ENCODE measurements at places on chromosomes 3 and 15.

DNA sequence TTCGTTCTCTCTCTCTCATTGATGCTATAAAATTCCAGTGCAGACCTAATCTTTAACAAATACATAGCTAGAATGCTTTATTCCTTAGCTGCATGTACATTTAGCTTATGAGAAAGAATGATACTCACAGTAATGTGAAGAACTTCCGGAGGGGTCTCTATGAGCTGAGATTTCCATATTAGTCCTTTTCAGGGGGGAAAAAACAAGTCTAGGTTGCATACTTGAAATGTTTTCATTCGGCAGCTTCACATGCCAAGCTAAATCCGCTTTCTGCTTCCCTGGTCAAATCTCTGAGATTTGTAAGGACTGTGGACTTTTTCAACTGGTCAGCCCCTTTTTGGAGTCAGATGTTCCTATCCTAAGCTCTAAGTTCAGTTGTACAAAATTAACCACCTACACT lies 111.5 kb upstream of the COL8A1 start:
- no peak for DNase-seq

GRCh38 chr3:66093981-66094380 lies 55.3 kb upstream of the MAGI1 start:
- DNase-seq = no peak

GRCh38 chr15:48891232-48891765 lies 13.4 kb downstream of the EID1 start:
- DNase-seq = no peak

DNA sequence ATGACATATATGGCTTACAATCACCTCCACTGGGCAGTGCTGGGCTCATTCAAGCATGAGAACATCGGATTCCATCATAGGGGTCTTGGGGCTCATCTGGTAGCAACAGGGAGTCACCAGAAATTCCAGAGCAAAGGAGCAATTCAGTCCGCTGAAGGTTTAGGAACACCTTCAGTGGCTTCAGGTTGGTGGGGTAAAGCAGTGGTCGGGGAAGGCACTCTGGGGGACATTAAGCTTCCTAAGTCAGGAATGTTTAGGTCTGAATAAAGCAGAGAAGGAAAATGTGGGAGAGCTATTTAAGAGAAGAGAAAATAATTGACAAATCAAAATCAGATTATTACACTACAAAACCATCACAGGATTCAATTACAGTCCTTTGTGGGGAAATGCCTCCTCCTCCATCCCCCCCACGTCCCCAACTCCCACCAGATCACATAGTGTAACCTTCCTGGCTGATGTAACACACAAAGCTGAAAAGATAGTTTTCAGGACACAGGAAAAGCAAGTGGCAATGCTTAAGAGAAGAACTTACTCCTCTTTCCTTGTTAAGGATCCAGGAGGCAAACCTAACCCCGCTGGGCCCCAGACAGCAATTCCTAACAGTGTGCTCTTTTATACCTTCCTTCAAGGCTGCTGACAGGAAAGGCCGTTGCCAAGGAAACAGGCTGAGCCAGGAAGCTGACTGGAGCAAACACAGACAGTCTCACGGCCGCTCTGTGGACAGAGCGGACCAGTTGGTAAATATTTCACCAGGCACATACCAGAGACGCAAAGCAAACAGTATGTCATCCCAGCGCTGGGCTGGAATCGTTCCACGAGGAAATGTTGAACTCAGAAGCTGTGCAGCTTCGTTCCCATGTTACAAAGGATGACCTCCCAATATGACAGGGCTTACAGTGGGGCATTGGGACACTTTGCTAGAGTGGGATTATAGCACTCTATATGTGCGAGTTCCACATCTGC lies 57.5 kb upstream of the LMCD1 start:
- peak; percentile 71 for DNase-seq

DNA sequence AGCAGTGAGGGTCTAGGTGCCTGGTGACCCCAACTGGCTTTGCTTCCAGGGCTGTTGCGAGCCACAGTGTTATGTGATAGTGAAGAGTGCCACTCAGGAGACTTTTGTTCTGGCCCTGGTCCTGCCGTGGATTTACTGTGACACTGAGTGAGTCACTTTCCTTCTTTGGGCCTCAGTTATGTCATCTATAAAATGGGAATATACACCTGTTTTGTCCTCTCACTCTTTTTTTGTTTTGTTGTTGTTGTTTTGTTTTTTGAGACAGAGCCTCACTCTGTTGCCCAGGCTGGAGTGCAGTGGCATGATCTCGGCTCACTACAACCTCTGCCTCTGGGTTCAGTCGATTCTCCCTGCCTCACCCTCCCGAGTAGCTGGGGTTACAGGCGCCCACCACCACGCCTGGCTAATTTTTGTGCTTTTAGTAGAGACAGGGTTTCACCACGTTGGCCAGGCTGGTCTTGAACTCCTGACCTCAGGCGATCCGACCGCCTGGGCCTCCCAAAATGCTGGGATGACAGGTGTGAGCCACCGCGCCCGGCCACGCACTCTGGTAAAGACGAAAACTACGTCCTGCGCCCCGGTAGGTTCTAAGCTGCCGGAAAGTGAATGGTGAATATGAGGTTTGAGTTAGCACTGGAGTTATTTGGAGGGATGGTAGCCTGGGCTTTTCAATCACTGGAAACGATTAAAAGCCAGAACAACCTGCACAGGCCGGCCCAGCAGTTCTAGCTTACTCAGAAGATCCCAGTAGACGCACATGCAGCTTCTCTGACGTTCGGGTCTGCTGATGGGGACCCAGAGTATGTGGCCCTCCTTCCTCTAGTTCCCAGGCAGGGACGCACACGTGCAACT lies 46.6 kb downstream of the BDH1 start:
- no peak for DNase-seq

DNA sequence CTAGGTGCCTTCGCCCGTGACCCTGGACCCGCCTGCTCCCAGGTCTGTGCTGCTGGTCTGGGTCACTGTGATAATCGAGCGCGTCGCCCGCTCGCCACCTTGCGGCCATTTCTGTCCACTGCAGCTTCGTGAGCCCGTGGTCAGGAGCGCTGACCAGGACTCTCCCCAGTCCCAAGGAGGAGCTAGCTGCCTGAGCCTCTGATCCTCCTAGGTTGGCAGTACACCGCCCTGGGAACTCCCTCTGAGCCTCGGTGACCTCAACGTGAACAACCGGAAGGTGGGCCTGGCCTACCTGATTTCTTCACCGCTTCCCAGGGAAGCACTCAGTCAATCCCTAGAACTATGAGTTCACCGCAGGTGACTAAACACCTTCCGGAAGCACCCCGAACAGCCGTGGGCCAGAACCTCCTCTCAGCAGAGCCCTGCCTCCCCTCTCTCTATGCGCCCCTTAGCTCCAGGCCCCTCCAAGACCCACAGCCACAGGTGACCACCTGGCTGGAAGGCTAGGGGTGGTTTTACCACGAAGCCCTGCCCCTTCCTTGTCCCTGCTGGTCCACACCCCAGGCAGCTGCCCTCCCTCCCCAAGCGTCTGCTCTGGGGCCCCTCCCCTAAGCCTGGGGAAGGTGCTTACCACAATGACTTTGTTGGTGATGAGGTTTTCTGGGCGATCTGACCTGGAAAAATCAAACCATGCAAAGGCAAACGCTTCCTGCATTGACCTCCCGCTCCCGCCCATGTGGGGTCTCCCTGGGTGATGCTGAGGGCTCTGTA lies 9.7 kb downstream of the PLA2G4D start:
- DNase-seq = peak; percentile 45

GRCh38 chr3:196695849-196696226 lies 16.2 kb downstream of the CEP19 start:
- no peak for DNase-seq

DNA sequence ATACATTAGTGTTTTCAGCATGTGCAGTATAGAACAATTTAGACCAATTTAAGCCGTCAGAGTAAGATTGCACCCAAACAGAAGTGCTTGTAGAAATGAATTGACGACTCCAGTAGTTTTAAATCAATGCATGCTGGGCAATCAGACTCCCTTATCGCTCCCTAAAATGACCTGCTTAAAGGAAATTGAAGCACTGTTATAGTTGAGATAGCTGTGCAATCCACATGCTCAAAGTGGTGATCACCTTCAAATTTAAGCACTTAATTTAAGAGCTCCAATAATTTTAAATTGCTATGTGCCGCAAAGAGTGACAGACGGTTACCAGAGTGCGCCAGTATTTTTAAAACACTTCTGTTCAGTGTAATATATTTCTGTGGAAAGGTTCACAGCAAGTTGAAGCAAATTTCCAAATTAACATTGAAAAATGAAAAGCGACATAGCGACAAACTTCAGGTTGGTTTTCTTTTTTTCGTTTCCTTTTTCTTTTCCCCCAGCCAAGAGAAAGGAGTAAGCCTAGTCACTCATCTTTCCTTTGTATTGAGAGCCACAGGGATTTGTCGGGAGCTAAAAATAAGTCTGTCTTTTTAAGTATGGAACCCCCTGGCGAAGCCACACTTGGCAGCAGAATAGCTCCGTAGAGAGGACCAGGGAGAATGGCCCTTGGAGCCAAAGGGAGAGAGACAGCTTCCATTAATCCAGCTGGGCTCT lies 436.4 kb upstream of the RBMS3 start:
- DNase-seq = no peak

- no peak for DNase-seq
Measured at GRCh38 chr3:108250626-108251025, 28.4 kb upstream of the IFT57 start.

DNA sequence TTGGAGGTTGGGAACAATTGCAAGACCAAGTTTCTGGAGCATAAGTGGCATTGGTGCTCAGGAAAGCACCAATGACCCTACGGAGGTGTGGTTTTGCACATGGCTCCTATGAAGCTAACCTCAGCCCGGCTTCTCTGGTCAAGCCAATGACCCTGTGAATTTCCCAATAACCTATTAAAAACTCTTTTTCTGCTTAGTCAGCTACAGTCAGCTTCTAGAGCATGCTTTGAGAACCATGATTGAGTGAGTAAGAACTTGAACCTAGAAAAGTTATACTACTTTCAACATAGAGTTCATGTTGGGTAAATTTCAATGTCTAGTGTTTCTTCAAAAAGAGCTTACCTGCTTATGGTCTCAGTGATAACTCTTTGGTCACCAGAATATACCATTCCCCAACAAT lies 163.2 kb downstream of the RSL24D1 start:
- no peak for DNase-seq

- DNase-seq = no peak
Measured at GRCh38 chr15:56984681-56985481, 66.4 kb downstream of the TCF12 start.
